GM18507 (cell line): ENCODE measurements at places on chromosomes 7 and 10.

DNA sequence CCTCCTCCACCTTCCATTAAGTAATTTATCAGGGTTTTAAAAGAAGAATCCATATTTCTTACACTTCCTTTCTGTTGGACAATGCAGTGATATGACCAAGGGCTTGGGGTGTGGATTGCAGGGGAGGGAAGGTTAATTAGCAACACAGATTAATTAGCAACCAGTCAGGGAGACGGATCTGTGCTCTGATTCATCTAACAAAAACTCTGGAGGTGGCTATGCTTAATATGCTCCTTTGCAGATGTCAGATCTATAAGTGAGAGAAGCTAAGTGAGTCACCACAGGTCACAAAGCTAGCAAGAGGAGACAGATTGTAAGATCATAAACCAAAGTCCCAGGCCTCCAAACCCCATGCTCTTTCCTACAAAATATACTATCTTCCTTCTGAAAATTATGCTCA lies 178.8 kb upstream of the ITGB1 start:
- DNase-seq = no peak

DNA sequence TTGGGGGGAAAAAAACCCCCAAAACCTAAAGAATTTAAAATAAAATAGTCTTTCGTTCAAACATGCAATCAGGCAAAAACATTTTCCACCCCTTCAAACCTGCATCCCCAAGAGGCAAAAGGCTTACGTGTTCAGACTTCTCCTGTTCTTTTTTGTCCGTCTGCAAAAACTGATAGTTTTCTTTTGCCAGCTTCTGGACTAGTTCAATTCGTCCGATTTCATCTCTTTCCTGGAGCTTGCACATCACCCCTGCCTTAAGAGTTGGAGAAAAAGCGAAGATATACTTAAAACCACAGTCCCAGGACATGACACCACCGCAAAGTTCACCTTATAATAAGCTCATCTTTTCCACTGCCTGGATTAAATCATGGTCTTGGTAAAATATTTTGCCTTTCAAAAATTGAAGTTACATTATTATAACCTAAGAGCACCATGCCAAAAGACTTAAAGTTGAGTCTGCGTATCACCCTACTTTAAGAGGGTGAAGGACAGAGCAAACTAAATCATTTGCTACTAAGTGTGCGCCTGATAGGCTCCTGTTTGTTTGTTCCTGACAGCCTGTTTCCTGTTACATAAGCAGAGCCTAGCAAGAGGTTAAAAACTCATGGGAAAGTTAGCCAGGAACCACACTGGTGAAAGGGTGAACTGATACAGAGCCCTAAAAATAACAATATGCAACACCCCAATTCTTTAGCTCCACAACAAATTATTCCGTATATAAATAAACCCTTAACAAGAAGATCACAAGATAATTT lies 137.0 kb downstream of the RAPGEF5 start:
- DNase-seq = no peak

DNA sequence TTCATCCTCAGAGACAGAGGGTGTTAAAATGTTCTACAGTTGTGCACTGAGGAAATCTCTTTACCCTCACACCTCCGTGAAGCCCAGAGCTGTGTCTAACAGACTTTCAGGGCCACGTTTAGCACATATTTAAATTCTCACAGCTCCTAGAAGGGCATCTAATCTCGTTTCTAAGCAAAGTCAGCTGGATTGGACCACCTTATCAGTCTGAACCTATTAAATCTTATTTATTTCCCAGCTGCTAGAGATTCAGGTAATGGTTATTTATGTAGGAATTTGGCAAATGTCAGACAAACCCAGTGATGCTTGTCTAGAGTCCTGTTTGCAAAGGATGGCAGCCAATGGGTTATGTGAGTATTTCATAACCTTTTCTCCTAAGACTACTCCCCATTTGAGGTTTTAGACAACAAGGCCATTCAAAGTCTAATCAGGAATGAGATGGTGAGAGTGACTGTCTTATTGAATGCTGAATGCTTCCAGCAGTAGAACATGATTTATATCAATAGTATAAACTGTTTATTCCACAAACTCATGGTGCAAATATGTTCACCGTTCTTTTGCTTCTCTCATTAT lies 54.8 kb upstream of the EXOC4 start:
- DNase-seq = no peak

- DNase-seq = peak; percentile 36
These were observed 721 bp downstream of the CCNJ start for GRCh38 chr10:96043893-96044715.

DNA sequence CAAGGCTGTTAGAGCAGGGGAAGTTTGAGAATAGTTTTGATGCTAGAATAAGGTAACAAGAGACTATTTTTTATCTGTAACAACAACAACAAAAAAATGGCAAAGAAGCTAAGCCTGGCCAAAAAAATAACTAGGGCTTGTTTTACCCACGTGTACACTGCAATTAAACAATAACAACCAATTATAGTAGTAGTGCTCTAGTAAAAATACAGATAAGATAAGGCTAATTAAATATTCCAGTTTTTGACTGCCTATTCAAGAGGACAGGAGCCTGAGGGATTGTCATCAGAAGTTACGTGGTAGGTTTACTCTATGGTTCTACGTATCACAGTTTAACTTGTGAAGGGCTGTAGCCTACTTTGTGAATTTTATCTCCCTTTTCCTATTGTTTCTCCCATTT lies 29.2 kb downstream of the PCGF5 start:
- no peak for DNase-seq

DNA sequence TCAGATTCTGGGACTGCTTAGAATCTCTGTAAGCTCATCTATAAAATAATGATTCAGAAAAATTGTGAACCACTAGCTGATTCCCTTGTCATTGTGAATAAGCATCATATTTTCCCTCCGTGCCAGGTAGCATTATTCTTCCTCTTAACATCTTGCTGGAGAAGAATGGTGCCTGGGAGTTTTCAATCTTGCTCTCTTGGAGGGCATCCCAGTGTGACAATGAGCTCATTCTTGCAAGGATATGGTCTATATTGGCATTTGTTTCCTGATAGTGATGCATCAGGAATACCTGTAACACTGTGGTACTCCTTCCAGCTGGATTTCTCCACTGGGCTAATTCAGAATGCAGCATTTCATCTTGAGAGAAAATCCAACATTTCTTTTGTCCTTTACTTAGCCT lies 126.4 kb upstream of the ITGB1 start:
- DNase-seq = no peak

- no peak for DNase-seq
These were observed 19.5 kb upstream of the ITGB8 start for GRCh38 chr7:20310963-20311742.

GRCh38 chr7:29367784-29368183 lies 173.2 kb downstream of the CHN2 start:
- DNase-seq = no peak

DNA sequence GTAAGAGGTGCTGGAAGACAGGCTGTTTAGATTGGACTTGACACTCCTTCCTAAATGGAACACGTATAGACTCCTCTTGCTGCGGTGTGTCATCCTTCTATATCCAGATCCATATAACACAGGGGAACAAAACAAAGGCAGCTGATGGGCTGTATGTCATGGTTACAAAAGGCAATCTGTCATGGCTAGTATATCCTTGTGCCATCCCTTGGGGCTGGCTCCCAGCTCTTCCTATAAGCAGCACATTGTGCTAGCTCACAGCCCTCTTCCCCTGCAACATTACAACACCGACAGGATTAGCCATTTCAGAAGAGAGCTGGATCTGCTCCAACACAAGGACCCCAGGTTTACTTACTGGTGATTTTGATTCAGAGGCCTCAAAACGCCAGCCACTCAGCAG lies 15.3 kb downstream of the LIPK start:
- DNase-seq = no peak

- DNase-seq = no peak
These were observed 39.7 kb upstream of the COL1A2 start for GRCh38 chr7:94354953-94355352.

- peak; percentile 9 for DNase-seq
These were observed 23.4 kb downstream of the OR9A2 start for GRCh38 chr7:143003393-143004051.

- DNase-seq = no peak
These were observed 219.6 kb downstream of the RPS24 start for GRCh38 chr10:78253063-78253853.

DNA sequence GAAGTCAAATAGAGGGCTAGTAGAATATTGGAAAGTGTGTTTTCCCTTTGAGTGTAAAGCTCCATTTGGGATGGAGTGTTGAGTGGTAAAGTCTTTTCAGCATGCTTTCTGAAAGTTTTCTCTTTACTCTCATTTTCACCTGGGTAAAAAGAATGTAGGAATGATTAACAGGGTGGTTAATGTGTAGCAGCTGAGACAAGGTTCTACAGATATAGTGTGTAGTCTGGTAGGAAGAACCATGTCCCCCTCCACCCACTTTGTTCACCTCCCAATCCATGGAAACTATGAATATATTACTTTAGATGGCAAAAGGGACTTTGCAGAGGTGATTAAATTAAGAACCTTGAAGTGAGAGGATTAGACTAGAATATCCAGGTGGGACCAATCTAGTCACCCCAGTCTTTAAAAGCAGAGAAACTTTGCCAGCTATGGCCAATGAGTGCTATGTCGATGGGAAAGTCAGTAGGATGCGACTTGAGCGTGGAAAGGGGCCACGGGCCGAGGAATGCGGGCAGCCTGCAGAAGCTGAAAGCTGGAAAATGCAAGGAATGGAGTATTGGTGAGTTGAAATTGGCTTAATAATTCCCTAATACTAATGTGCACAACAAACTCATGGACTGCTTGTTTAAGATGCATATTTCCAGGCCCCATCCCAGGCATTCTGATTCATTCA lies 166.3 kb upstream of the AHR start:
- DNase-seq = no peak

GRCh38 chr10:101060951-101061623 lies 702 bp upstream of the KAZALD1 start:
- DNase-seq = peak; percentile 90

DNA sequence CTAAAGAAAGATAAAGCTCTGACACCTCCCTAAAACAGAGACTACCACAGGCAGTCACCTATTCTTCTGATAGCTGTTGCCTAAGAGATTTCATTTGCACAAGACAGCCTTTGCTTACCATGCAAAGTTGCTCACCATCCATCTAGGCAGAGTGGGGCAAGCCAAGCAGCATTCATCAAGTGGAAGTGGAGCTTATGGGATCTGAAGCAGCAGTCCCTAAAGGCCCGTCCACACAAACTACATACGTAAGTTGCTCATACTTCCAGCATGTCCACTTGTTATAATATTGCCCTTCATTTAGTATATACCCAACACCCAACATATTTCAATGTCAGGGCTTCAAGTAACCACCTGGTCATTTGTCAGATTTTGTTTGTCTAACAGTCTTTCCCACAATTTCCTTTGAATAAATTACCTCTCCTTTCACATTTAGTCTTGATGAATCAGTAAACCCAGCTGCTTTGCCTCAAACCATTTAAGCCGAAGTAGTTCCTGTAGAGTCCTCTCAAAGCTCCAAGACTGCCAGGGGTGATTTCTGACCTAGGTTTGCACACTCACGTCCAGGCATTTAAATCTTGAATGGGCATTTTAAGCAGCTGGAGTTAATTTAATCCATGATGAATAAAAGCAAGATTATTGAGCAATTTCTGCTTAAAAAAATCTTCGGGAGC lies 67.9 kb downstream of the ATAD1 start:
- no peak for DNase-seq

DNA sequence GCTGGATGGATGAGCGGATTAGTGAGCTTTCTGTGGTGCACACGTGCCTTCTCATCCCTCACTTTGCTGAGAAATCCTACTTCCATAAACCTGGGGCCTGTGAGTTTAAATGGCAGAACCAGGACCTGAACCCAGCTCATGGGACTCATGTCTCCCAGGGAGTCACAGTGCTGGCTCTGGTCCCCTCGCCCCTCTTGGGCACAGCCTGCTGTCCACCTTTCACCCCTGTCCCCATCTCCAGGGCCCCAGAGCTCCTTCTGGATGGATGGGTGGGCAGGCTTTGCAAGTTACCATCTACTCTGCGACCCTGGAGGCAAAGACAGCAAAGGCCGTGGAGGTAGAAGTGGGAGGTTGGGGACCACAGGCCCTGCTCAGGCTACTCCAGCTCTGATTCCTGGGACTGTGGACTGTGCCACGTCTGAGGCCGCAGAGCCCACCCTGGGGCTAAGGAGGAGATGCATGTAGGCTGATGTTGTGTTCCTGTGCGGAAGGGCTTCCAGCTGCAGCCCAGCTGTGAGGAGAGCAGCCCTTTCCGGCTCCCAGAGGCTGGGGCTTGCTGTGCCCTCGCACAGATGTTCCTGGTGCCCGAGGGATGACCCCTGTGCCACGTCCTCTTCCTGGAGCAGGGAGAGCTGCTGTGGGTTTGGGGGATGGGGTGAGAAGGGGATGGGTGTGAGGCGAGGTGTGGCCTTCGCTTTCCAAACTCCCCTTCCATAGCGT lies 40.3 kb downstream of the PRF1 start:
- DNase-seq = no peak

DNA sequence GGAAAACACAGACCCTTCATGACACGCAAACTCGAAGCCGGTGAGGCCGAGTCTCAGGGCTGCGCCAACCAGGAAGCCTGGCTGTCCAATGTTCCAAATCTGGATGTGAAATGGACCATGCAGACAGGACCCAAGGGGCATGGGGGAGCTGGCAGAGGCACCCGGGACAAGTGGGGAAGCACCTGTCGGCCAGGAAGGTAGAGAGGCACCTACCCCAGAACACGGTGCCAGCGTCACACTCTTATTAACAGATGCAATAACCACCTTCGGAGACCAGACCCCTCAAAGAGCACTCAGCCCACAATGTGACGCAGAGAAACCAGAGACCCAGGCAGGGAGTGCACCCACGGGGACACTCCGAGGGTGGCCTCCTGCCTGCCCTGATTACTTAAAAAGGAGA lies 88.3 kb upstream of the PDGFA start:
- DNase-seq = no peak

GRCh38 chr10:59864141-59864962 lies 42.0 kb downstream of the CCDC6 start:
- DNase-seq = no peak

GRCh38 chr7:157046681-157047080 lies 36.2 kb upstream of the MNX1 start:
- no peak for DNase-seq

GRCh38 chr7:66119245-66119850 lies 4.7 kb downstream of the CRCP start:
- DNase-seq = no peak

- no peak for DNase-seq
These were observed 9.2 kb downstream of the MICU1 start for GRCh38 chr10:72616716-72617115.

GRCh38 chr10:44576702-44577191 lies 191.8 kb upstream of the CXCL12 start:
- no peak for DNase-seq

DNA sequence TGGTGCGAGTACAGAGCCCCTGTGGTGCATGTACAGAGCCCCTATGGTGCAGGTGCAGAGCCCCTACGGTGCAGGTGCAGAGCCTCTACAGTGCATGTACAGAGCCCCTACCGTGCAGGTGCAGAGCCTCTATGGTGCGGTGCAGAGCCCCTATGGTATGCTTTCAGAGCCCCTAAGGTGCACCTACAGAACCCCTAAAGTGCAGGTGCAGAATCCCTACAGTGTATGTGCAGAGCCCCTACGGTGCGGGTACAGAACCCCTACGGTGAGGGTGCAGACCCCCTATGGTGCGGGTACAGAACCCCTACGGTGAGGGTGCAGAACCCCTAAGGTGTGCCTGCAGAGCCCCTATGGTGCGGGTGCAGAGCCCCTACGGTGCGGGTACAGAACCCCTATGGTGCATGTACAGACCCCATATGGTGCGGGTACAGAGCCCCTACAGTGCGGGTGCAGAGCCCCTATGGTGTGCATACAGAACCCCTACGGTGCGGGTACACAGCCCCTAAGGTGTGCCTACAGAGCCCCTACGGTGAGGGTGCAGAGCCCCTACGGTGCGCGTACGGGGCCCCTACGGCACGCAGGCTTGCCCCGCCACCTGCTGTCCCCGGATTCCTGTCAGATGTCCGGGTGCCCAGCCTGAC lies 53.5 kb downstream of the MGMT start:
- DNase-seq = no peak
